ENCODE measurements at places on chromosomes 12 and 14.

DNA sequence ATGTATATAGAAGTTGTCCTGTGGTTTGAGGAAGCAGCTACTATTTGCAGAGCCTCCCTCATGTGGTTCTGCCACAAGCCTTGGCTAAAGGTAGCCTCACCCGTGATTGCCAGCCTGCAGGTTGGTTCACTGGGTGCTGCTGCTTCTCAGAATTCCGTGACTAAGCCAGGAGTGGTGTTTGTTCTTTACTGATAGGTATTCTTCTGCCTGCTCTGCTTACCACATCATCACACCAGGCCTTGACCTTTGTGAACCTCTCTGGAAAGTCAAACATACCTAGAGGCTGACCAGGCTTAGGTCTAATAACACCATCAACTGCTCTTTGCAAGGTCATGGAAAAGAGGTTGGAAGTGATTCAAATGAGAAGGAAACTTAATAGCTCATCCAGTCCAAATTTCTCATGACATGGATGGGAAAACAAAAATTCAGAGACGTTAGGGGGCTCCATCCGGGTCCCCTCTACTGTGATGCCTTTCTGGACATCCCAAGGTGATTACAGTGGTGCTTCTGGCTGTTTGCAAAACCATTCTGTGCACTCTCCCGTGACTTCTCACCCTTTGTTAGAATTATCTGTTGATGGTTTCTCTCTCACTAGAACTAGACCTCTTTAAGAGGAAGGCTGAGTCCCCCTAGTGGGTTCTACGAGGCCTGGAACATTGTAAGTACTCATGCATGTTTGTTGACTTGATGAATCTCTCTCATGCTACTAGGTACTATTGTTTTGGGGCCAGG, 8.5 kb upstream of the SOCS2 start:
- DNase-seq = no peak

GRCh38 chr14:105974902-105975301, 448.5 kb downstream of the TMEM121 start:
- peak; percentile 29 for DNase-seq

GRCh38 chr12:97167598-97167997, 260.5 kb downstream of the NEDD1 start:
- no peak for DNase-seq

- DNase-seq = no peak
Observed at GRCh38 chr14:61319706-61320105, 1.7 kb upstream of the PRKCH start.

DNA sequence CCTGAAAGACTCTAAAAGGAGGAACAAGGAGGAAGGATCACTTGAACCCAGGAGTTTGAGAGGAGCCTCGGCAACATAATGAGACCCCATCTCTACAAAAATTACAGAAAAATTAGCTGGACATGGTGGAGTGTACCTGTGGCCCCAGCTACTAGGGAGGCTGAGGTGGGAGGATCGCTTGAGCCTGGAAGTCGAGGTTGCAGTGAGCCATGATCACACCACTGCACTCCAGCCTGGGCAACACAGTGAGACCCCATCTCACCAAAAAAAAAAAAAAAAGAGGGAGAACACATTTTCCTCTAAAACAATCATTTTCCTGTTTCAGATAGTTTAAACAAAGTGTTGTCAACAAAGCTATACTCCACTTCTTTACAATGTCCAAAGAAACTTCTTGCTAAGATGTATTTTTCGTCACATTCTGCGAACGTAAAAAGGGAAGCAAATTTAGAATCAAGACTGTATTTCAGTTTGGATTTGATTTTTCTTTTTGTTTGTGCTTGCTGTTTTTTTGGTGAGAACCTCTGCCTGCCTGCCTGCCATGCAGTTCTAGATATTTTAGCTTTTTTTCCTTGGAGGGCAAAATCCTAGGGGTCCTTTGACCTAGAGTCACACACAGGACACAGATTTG, 5.1 kb downstream of the HCAR1 start:
- DNase-seq = no peak

GRCh38 chr12:76852106-76852505, 26.7 kb downstream of the CSRP2 start:
- DNase-seq = no peak

GRCh38 chr12:41465526-41465925, 277.4 kb downstream of the PDZRN4 start:
- no peak for DNase-seq

DNA sequence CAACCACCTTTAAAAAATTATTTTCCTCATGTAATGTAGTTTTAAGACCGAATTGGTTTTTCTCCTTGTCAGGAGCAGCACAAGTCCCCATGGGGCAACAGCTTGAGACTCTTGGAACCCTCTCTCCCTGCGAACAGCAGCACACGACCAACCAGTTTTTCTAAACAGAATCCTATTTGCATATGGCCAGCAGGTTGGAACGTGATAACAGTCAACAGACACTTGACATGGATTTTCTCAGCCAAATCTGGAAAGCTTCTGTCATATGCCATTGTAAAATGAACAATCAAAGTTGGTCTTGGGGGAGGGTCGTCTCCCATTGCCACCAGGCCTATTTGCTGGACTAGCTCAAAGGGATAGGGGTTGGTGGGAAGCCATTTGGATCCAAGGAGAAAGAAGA, 1915.0 kb upstream of the FLRT2 start:
- DNase-seq = no peak

GRCh38 chr14:41350476-41350875, 256.2 kb upstream of the LRFN5 start:
- no peak for DNase-seq

Measured in stimulated activated CD4-positive, alpha-beta T cell treated with anti-CD3 and anti-CD28 coated beads, Interleukin-12 subunit alpha, Interleukin-12 subunit beta, amount 100 ng/mL, for 24 hours (primary cell).